ENCODE measurements at places on chromosomes 2 and 18.
A peak's percentile ranks its signal among the peaks of the same experiment; 100 is the strongest.

DNA sequence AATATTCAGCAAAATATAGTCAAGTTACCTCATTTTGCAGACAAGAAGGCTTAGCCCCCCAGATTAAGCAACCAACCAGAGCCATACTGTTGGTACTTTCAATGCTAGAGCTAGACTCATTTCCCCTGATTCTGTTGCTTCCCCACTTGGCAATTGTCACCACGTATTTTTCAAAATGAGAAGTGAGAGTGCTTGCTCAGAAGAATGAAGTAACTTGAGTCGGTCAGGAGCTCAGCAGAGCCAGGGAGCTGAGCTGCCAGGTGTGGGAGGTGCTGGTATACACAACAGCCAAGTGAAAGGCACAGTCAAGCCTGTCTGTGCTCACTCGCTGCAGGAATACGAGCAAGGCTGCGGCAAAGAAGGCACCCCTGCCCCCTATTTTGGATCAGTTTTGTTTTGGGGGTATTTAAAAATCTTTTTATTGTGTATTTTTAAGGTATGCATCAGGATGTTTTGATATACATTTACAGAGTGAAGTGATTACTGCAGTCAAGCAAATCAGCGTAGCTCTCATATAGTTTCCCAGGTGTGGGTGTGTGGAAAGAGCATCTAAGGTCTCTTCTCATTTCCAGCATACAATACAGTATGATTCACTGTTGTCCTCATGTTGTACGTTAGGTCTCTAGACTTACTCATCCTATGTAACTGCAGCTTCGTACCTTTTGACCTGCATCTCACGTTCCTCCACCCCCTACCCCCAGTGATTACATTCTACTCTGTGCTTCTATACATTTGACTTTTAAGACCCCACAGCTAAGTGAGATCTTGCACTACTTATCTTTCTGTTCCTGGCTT, 62.4 kb downstream of the MRPS9 start:
- no peaks in the 10 kb centered on the region for H3K27me3 ChIP-seq
- H3K27ac ChIP-seq = no peak overlapping the region
- no peak for DNase-seq

DNA sequence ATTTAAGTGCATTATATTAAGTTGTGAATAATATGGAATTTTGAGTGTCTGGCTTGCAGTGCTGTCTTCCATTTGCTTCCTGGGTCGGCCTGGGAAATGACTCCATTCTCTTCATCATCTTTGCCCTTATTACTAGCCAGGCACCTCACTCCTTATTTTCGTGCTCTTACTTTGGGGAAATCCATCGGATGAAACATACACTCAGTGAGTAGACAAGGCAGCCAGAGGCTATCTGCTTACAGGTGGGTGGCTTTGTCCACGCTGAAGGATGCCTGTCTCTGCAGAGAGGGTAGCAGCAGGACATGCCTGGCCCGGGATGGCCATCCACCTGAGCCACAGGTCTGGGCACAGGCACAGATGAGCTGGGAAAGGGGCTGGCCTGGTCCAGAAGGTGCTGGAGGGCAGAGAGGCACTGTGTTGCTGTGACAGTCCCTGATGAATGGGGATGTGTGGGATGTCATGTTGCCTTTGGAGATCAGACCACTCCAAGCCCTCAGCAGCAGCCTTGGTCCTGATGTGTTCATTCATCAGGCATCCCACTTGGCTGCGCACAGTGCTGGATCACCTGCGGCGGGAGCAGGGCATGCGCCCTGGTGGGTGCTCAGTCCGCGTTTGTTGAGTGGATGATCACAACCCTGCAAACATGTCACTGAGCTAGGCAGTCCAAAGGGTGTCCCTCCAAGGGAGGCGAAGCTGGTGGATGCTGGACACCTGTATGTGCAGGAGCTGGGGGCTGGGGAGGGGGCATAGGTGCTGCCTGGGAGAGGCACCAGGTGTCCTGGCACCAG, 236.0 kb downstream of the LDLRAD4 start:
- H3K4me1 ChIP-seq = peaks cover 24% of the 10 kb centered on the region
- no peak for DNase-seq
- no peaks in the 10 kb centered on the region for H3K27me3 ChIP-seq
- no peak overlapping the region for H3K4me3 ChIP-seq
- no peaks in the 10 kb centered on the region for H3K36me3 ChIP-seq

GRCh38 chr2:224405841-224406370, 4.0 kb upstream of the FAM124B start:
- H3K4me1 ChIP-seq = no peaks in the 10 kb centered on the region
- no peak overlapping the region for H3K27ac ChIP-seq
- no peak for DNase-seq
- no peak overlapping the region for H3K4me3 ChIP-seq

- no peak overlapping the region for H3K4me3 ChIP-seq
- H3K4me1 ChIP-seq = no peaks in the 10 kb centered on the region
- H3K36me3 ChIP-seq = no peaks in the 10 kb centered on the region
- no peak overlapping the region for H3K27ac ChIP-seq
- no peaks in the 10 kb centered on the region for H3K27me3 ChIP-seq
These were observed 60.8 kb downstream of the MC4R start for GRCh38 chr18:60311676-60312360.

GRCh38 chr18:67935638-67936037, 419.1 kb upstream of the DSEL start:
- no peak for DNase-seq
- no peaks in the 10 kb centered on the region for H3K27me3 ChIP-seq
- H3K4me3 ChIP-seq = no peak overlapping the region

DNA sequence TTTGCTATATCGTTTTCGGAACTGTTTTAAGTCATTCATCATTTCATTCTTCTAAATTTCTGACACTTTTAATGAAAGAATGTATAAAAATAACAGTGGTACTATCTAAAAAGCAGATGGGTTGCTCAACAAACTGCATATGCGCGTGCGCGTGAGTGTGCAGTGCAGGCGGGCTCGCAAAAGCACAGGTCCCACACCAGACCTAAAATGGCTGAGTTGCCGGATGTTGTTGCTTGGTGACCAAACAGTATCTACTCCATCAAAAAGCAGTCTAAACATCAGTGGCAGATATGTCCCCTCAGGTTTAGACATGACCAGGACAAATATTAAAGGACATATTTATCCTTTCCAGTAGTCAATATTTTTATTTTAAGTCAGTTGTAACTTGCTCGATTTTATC, 5.1 kb downstream of the NOL4 start:
- no peaks in the 10 kb centered on the region for H3K36me3 ChIP-seq
- H3K4me1 ChIP-seq = peaks cover 16% of the 10 kb centered on the region

GRCh38 chr2:195094330-195094729, 562.7 kb upstream of the SLC39A10 start:
- H3K4me1 ChIP-seq = no peaks in the 10 kb centered on the region
- no peak for DNase-seq
- H3K36me3 ChIP-seq = no peaks in the 10 kb centered on the region
- H3K27me3 ChIP-seq = no peaks in the 10 kb centered on the region
- no peak overlapping the region for H3K4me3 ChIP-seq

- H3K27ac ChIP-seq = no peak overlapping the region
- no peak overlapping the region for H3K4me3 ChIP-seq
- H3K4me1 ChIP-seq = no peaks in the 10 kb centered on the region
- H3K27me3 ChIP-seq = no peaks in the 10 kb centered on the region
- H3K36me3 ChIP-seq = no peaks in the 10 kb centered on the region
These were observed 188.9 kb upstream of the RASGRP3 start for GRCh38 chr2:33287507-33288005.

DNA sequence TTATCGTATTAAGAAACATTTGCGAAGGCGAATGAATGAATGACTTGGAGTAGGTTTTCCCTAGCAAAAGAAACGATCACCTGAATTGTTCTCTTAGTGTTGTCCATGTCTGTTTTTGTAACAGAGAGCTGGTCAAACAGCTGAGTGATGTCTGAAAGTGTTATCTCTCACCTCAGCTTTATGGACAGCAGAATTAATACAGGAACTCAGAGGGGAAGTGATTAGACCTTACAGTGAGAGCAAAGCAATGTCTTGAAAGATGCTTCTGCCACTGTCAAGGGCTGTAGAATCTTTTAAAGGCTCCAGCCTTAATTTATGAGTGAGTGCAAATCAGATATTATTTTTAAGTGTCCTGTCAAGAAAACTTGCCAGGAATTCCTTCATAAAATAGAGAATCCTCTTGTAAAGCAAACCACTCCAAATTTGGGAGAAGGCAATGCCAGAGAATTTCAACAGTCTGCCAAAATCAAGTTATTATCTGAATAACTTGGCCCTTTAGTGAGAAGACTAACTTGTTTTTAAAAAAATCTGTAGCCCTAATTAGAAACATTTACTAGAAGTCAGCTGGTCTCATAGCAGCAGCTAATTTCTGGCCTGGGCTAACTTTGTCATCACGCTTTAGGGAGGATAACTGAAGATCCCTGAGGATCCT, 60.7 kb downstream of the CDC42EP3 start:
- no peak overlapping the region for H3K4me3 ChIP-seq
- no peak overlapping the region for H3K27ac ChIP-seq
- no peaks in the 10 kb centered on the region for H3K4me1 ChIP-seq
- no peaks in the 10 kb centered on the region for H3K36me3 ChIP-seq
- H3K27me3 ChIP-seq = no peaks in the 10 kb centered on the region

- H3K27me3 ChIP-seq = no peaks in the 10 kb centered on the region
- no peak overlapping the region for H3K27ac ChIP-seq
- no peak overlapping the region for H3K4me3 ChIP-seq
- H3K36me3 ChIP-seq = no peaks in the 10 kb centered on the region
These were observed 331.8 kb downstream of the MTX2 start for GRCh38 chr2:176601066-176601465.

GRCh38 chr2:96537734-96538486, 1.4 kb downstream of the ARID5A start:
- DNase-seq = no peak
- H3K4me1 ChIP-seq = peaks cover 30% of the 10 kb centered on the region
- peaks cover 22% of the 10 kb centered on the region for H3K36me3 ChIP-seq
- H3K27me3 ChIP-seq = no peaks in the 10 kb centered on the region
- peak overlapping the region; percentile 73 for H3K4me3 ChIP-seq
- H3K27ac ChIP-seq = peak overlapping the region; percentile 96

DNA sequence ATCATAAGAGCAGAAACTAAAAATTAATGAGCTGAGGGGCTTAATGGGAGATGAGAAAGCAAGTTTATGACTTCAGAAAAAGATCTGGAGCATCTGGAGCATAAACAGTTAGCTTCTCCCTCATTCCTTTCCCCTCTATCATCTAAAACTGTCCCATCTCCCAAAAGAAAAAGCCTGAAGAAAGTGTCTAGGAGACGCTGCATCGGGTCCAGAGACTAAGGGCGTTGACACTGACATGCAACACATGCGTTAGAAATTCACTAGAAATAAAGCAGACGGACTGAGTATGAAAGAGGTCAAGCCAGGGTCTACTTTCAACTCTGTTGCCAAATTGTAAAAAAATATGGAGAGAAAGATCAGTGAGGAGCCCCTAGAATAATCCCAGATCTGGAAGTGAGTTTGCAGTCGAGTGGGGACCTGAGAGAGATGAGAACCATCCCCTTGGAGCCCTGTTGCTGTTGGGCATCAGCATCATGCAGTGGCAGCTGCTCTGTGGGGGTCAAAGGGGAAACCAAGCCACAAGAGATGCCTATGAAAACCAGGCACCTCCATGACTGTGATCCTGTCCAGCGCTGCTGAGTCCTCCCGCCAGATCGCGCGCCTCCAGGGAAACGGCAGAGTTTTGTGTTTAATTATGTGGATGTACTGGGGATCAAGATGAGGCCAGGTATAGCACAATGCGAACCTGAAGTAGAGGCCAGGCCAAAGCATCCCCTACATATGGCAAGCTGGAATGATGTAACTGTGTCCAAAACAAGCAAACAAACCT, 13.9 kb downstream of the ANTXR1 start:
- H3K36me3 ChIP-seq = no peaks in the 10 kb centered on the region
- no peaks in the 10 kb centered on the region for H3K27me3 ChIP-seq
- no peak overlapping the region for H3K4me3 ChIP-seq
- H3K27ac ChIP-seq = no peak overlapping the region
- H3K4me1 ChIP-seq = no peaks in the 10 kb centered on the region

DNA sequence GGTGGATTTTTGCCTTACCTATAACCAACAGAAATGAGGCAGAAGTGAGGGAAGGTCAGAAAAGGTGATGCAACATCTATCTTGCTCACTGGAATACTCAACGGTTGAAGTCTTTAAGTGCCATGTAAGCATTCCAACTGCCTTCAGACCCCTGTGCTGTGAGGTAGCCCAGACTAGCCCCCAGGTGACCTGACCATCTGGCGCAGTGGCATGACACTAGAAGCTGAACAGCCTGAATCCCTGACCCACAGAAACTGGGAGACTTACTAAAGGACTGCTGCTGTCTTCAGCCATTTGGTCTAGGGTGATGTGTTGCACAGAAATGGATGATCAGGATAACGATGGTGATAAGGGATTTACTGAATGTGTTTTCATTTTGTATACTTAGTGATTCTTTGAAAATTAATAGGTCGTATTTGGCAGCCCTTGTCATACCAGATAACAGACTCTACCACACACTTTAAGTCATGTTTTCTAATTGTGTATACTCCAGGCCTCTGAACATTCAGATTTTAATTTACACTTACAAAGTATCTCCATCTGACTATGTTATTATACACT, 161.5 kb downstream of the STK39 start:
- H3K27ac ChIP-seq = no peak overlapping the region
- H3K27me3 ChIP-seq = no peaks in the 10 kb centered on the region
- no peak overlapping the region for H3K4me3 ChIP-seq

GRCh38 chr18:30925795-30926194, 116.7 kb downstream of the DSC3 start:
- no peak for DNase-seq
- no peaks in the 10 kb centered on the region for H3K4me1 ChIP-seq
- H3K36me3 ChIP-seq = no peaks in the 10 kb centered on the region

- peaks cover 12% of the 10 kb centered on the region for H3K27me3 ChIP-seq
- peaks cover 16% of the 10 kb centered on the region for H3K4me1 ChIP-seq
- H3K36me3 ChIP-seq = no peaks in the 10 kb centered on the region
- no peak for DNase-seq
- no peak overlapping the region for H3K4me3 ChIP-seq
These were observed 12.5 kb downstream of the MARCO start for GRCh38 chr2:118954297-118955060.

GRCh38 chr18:574149-574860, 5.9 kb upstream of the CETN1 start:
- H3K27ac ChIP-seq = peak overlapping the region; percentile 13
- no peaks in the 10 kb centered on the region for H3K36me3 ChIP-seq
- DNase-seq = no peak
- no peaks in the 10 kb centered on the region for H3K27me3 ChIP-seq

DNA sequence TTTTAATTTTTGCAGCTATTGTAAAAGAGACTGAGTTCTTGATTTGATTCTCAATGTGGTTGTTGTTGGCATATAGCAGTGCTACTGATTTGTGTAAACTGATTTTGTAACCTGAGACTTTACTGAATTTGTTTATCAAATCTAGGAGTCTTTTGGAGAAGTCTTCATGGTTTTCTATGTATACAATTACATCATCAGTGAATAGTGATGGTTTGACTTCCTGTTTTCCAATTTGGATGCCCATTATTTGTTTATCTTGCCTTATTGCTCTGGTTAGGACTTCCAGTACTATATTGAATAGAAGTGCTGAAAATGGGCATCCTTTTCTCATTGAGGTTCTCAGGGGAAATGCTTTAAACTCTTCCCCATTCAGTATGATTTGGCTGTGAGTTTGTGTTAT, 99.7 kb downstream of the GULP1 start:
- H3K4me3 ChIP-seq = no peak overlapping the region
- H3K36me3 ChIP-seq = no peaks in the 10 kb centered on the region
- no peak for DNase-seq
- no peaks in the 10 kb centered on the region for H3K4me1 ChIP-seq
- H3K27ac ChIP-seq = no peak overlapping the region
- H3K27me3 ChIP-seq = no peaks in the 10 kb centered on the region
